NCI-H510A (cell line): ENCODE measurements at places on chromosomes 1 and 21.

GRCh38 chr1:95284420-95284819 lies 50.4 kb downstream of the RWDD3 start:
- no peak for DNase-seq

DNA sequence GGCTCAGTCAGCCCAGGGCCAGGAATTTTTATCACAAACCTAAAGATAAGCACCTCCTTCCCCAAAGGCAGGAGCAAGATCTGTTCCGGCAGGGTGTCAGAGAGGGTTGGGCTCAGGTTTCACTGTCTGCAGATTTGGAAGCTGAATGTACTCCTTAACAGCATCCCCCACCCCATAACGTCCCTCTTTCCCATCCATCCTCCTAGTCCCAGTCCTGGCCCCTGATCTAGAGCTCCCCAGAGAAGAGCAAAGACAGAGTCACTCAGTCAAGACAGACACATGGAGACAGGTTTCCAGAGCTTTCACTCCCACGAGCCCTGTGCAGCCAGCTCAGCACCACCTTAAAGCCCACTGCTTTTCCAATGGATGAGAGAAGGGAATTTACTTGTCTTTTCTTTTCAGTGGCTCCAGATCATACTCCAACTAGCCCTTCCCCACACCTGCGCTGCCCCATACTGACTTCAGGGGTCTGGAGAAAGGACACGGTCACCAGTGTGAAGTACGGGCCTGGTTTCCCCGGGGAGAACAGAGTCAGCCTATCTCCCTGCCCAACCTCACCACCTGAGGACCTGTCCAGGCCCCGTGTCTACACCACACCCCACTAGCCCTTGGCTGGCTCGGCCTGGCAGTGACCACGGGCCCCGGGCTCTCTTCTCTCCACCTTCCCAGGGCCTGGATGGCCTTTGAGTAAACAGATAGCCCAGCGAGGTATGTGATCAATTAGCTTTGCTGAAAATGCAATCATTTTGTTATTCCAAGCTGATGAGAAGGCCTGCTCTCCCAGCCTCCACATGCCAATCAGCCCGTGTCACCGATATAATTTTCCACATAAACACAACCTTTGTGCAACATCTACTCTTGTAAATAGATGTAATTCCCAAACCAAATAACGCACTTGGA lies 249.1 kb downstream of the FOXD2 start:
- DNase-seq: no peak

DNA sequence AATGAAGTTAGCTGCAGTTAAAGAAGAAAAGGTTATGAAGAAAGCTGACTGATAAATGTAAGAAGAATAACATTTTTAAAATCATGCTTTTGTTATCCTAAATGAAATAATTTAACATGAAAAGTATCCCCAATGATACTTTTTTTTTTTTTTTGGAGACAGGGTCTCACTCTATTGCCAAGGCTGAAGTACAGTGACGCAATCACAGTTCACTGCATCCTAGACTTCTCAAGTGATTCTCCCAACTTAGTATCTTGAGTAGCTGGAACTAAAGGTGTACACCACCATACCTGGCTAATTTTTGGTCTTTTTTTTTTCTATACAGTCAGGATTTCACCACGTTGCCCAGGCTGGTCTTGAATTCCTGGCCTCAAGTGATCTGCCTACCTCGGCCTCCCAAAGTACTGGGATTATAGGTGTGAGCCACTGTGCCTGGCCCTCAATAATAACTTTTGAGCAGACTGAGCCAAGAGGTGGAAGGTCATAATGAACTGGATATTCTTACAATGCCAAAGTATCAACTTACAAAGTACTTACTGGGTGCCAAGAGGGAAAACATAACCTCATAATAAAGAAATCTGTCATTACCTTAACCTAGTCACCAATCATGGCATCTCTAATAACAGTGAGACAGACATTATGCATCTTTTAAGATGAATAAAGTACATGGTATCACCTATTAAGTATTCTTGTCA lies 94.5 kb downstream of the EVI5 start:
- DNase-seq: no peak

GRCh38 chr1:203439131-203439730 lies 36.4 kb upstream of the PRELP start:
- no peak for DNase-seq

DNA sequence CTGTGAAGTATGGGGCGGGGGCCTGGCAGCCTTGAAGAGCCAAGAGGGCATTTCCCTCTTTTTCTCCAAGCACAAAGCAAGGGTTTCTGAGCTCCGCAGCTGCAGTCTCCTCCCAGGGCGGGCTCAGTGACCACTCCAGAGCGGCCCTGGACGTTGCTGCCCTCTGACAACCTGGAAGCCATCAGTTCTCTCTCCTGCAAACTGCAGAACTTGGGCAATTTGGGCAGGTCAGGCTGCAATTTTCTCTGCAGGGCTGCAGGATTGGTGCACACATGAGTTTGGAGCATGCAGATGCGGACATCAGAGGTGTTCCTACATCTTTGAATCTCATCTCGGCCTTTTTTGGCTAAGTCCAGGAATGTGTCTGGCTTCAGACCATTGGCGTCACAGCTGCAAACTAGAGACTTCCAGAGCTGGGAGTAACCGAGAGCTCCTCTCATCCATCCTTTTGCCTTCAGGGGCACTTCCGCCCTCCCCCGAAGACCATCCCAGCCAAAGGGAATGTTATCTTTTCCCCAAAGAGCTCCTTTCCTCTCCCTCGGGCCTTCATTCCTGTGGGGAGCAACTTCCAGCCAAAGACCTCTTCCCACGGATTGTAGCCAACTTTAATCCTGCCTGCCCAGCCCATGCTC lies 139.6 kb upstream of the WNT4 start:
- no peak for DNase-seq

GRCh38 chr1:241422470-241422869 lies 65.5 kb upstream of the RGS7 start:
- DNase-seq: no peak

GRCh38 chr1:48790397-48790796 lies 13.7 kb upstream of the BEND5 start:
- DNase-seq: no peak

DNA sequence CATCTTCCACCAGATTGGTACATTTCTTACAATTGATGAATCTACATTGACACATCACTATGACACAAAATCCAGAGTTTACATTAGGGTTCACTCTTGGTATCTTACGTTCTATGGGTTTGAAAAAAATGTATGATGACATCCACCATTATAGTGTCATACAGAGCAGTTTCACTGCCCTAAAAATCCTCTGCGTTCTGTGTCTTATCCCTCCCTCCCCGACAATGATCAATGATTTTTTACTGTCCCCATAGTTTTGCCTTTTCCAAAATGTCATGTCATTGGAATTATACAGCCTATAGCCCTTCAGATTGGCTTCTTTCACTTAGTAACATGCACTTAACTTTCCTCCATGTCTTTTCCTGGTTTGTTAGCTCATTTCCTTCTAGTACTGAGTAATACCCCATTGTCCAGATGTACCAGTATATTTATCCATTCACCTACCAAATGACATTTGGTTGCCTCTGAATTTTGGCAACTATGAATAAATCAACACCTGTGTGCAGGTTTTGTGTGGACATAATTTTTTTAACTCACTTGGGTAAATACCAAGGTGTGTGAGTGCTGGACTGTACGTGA lies 80.9 kb upstream of the CDC42BPA start:
- no peak for DNase-seq

DNA sequence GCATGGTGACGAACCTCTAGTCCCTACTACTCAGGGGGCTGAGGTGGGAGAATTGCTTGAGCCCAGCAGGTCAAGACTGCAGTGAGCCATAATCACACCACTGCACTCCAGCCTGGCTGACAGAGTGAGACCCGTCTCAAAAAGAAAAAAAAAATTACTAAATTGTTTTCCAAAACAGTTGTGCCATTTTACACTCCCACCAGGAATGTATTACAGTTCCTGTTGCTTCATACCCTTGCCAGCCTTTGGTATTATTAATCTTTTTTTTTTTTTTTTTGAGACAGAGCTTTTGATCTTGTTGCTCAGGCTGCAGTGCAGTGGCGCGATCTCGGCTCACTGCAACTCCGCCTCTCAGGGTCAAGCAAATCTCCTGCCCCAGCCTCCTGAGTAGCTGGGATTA lies 55.9 kb downstream of the RPS6KA1 start:
- DNase-seq: no peak

- DNase-seq: no peak
These were observed 117.5 kb downstream of the PRDM16 start for GRCh38 chr1:3186526-3186921.

DNA sequence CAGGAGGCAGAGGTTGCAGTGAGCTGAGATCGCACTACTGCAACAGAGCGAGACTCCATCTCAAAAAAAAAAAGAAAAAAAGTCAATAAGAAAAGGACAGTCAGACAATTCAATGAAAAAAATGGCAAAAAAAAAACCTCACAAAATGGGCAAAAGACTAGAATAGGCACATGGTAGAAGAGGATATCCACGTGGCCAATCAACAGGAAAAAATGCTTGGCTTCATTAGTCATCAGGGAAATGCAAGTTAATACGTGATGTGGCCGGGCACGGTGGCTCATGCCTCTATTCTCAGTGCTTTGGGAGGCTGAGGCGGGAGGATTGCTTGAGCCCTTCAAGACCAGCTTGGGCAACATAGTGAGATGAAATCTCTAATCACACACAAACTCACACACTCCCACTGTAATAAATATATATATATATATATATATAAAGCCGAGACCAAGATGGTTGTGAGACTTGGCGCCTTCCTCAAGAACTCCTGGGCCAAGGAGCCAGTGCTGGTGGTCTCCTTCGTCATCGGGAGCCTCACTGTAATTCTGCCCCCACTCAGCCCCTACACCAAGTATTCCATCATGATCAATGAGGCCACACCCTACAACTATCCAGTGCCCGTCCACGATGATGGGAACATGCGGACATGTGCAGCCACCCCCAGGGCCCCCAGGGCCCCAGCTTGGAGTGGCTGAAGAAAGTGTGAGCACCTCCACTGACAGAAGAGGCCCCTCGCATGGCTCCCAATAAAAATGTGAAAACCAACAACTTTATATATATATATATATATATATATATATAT lies 22.9 kb upstream of the LEFTY2 start:
- DNase-seq: no peak

GRCh38 chr1:244012202-244012601 lies 38.9 kb upstream of the ZBTB18 start:
- DNase-seq: no peak

DNA sequence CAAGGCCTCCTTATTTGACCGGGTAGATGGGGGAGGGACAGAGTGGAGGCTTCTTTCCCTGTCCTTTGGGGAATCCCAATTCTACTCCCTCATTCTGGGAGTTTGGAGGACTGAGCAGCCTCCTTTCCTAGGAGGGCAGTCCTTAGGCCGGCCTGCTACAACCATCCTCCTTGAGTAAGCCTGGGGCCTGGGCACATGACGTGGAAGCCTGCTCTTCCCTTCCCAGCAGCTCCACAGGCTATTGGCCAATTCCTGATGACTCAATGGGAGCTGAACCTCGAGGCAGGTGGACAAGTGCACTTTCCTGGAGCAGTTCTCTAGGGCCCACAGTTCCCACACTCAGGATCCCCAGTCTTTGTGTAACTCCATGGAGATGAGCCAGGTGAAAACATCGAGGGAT lies 3.1 kb downstream of the KCNA10 start:
- DNase-seq: no peak

DNA sequence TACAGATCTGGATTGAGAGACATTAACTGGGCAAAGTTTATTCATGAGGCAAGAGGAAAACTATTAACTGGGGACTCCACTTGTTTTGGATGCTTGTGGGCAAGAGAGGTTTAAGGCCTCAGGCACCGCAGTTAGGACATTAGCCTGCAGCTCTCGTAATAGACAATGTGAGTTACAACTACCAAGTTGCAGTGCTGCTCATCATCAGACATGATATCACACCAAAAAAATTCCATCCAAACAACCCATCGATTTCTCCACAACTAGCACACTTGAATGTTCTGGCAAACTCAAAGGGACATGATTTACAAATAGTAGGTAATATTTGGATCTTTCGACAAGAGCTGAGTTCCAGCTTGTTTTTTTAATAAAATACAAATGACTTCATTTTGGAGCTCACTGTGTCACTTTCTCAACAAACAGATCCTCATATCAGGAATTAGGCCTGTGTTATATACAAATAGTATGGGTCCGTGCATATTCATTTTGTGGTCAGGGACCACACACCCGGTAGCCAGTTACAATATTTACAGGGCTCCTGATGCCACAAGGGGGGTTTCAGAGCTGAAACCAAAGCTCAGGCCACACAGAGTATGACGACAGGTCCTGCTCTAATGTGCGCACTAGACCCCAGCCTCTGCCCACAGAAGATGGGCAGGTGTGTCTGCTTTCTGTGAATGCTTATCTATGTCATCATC lies 128.0 kb downstream of the TGFBR3 start:
- DNase-seq: no peak
